ENCODE measurements at places on chromosomes 3 and 15.

- DNase-seq: no peak
Measured at GRCh38 chr3:113228498-113229286, 17.3 kb downstream of the BOC start.

GRCh38 chr15:94372821-94373220, 141.5 kb downstream of the MCTP2 start:
- DNase-seq: no peak

DNA sequence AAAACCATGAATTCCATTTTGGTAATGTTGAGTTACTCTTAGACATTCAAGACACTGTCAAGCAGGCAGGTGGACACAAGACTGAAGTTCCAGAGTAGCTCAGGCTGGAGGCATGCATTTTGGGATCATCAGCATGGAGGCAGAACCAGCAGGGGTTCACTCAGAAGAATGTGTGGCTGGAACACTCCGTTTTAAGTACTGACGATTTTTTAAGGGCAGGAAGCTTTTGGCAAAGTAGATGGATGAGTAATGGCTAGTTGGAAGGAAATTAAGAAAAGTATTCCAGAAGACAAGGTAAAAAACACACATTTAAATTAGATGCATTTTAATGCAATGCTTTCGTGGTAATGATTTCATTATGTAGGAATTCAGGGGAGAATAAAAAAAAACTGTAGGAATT, 420.4 kb downstream of the ROBO2 start:
- no peak for DNase-seq

GRCh38 chr3:133859381-133860234, 36.1 kb downstream of the RAB6B start:
- DNase-seq: peak; percentile 17

DNA sequence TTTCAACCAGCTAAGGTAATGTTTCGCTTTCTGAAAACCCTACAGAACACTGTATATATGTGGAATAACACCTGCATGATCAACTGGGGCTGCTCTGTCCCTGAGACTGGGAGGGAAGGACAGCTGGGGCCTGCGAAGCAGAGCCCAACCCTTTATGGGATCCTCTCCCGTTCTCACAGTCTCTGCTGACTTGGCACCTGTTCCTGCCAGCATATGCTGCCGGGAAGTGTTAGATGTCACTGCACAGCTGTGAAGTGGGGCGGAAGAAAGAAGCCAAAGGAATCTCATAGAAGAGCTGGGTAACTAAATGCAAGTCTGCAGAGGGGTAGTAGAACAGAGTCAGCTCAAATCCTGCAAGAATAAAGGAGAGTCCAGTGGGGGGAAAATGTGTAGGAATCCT, 29.6 kb downstream of the LRRC3B start:
- DNase-seq: no peak

DNA sequence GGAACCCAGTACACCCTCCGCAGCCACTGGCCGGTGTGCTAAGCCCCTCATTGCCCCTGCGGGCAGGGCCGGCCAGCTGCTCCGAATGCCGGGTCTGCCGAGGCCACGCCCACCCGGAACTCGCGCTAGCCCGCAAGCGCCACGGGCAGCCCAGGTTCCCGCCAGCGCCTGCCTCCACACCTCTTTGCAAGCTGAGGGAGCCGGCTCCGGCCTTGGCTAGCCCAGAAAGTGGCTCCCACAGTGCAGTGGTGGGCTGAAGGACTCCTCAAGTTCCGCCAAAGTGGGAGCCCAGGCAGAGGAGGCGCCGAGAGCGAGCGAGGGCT, 81.4 kb upstream of the BCHE start:
- no peak for DNase-seq

- DNase-seq: no peak
Measured at GRCh38 chr15:43505738-43506137, 11.7 kb upstream of the MAP1A start.

DNA sequence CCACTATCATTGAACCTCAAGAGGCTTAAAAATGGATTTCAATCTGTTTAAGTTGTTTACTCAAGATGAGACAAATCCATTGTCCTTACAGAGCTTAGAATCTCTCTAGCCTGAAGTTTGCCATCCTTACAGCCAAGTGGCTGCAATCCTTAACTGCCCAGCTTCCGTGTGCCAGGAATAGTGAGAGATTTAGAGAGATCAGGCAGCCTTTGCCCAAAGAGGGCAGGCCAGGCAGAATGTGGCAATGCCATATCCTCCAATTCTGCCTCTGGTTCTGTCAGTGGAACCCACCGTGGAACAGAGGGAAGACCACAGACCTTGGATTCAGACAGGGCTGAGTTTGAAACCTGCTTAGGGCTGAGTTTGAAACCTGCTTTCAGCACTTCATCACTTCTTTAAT, 374.3 kb downstream of the VPS13C start:
- DNase-seq: no peak

GRCh38 chr15:63292771-63293170, 15.4 kb downstream of the APH1B start:
- no peak for DNase-seq

- DNase-seq: no peak
Measured at GRCh38 chr3:53821631-53822121, 24.5 kb downstream of the CHDH start.

- DNase-seq: no peak
Measured at GRCh38 chr3:146130881-146131371, 30.1 kb downstream of the PLOD2 start.

GRCh38 chr15:87610366-87610765, 646.2 kb downstream of the NTRK3 start:
- DNase-seq: no peak

- no peak for DNase-seq
Measured at GRCh38 chr15:91219206-91219605, 119.1 kb downstream of the SV2B start.

DNA sequence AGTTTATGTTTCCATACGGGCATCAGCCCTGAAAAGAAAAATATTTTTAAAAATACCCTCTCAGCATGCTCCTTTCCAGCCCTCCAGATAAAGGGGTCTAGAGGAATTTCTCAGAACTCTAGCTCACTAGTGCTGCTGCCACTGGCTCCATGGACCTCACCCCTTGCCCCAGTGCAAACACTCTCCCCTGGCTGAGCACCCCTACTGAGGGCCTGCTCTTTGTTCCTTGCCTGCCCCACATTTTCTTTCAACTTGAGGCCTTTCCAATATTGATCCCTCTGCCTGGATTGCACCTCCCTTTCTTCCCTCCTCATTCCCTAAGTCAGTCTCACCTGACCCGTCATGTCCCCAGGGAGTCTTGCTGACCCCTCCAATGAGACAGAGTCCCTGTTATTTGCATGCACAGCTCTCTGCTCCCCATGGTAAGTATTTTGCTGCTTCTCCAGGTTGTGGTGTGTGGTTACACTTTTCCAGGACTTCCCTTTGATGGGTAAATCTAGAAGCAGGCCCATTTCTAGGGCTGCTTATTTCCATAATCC, 196.5 kb downstream of the EPHB1 start:
- DNase-seq: no peak

GRCh38 chr3:165406425-165406824, 210.2 kb upstream of the SLITRK3 start:
- no peak for DNase-seq

DNA sequence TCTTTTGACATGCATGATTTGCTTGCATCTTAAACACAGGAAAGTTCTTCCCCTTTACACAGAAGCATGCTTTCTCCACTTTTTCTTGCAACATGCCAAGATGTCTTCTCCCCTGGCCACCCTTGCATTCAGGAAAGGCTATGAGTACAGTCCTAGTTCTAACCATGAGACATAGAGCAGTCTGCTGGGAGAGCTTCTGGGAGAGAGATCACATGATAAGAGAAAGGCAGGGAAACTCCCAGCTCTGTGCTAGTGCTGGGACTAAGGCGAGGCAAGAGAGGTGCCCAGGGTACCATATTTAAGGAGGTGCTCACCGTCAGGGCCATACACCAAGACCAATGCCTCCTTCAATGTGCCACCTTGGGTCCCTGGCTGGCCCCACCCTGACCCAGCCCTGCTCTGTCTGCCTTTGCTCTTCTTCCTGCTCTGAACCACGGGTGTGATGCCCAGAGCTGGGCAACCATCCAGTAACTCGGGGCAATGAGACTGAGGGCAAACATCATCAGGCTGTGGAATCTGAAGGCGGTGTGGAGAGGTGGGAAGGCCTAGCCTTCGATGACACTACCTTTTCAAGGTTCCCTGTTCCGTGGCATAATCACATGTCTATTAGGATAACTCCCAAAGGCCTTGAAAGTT, 77.4 kb upstream of the PRR20G start:
- DNase-seq: no peak

DNA sequence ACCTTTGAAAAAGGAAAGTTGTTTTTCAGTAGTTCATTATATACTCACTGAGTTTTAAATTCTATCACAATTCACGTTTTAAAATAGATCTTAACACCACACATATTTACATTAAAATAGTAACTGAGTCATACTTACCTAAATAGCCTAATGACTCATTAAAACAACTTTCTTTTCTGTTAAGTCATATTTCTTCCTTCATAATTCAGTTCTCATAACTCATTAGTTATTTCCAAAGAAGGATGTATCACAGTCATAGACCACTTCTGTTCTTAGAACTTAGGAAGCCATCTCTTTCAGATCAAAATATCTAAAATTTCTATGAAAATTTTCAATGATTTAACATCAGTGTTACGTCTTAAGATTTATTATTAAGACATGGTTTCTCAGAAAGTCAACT, 885.9 kb downstream of the FHIT start:
- DNase-seq: no peak

- DNase-seq: no peak
Measured at GRCh38 chr3:115503394-115503793, 119.9 kb upstream of the GAP43 start.

- no peak for DNase-seq
Measured at GRCh38 chr3:102230057-102230456, 204.8 kb upstream of the ZPLD1 start.

- no peak for DNase-seq
Measured at GRCh38 chr3:31543375-31543774, 10.7 kb downstream of the STT3B start.

- no peak for DNase-seq
Measured at GRCh38 chr3:140292170-140292569, 357.2 kb downstream of the CLSTN2 start.

DNA sequence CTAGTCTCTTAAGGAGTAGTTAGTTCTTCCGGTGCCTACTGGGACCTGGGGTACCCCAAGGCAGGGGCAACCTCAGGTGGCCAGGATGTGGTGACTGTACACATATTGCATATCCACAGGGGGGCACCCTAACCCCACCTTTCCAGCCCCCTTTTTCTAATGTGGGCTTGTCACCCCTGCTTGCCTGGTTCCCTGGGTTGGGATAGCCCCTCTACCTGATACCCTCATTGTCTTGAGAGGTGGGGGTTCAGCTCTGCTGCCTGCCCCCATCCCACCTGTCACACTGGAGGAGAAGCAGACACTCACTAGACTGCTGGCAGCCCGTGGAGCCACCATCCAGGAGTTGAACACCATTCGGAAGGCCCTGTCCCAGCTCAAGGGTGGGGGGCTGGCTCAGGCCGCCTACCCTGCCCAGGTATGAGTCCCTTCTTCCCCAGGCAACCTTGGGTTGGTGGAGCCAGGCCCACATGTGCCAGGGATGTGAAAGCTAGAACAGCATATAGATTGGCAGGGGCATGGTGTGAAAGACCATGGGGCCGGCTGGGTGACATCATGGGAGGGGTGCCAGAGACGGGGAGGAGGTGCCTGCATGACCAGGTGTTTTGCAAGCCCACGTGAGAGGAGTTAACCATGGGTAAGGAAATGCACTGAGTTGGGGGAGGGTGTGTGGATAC, 4.0 kb downstream of the GLYCTK start:
- peak; percentile 51 for DNase-seq

- no peak for DNase-seq
Measured at GRCh38 chr3:41987627-41988026, 25.7 kb upstream of the ULK4 start.

DNA sequence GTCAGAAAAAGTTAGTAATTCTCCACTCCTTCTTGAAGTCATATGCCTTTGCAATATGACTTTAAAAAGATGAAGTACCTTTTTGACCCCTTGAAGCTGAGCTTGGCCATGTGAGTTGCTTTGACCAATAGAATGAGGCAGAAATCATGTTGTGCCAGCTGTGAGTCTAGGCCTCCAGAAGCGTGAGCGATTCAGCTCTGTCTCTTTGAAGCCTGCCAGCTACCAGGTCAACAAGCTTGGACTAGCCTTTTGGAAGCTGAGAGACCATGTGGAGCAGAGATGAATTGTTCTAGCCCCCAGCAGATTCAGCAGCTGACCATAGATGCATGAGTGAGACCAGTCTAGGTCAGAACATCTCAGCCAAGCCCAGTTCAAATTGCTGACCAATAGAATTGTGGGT, 69.8 kb upstream of the EOMES start:
- no peak for DNase-seq

- DNase-seq: no peak
Measured at GRCh38 chr3:46882377-46883053, 5.0 kb downstream of the PTH1R start.

DNA sequence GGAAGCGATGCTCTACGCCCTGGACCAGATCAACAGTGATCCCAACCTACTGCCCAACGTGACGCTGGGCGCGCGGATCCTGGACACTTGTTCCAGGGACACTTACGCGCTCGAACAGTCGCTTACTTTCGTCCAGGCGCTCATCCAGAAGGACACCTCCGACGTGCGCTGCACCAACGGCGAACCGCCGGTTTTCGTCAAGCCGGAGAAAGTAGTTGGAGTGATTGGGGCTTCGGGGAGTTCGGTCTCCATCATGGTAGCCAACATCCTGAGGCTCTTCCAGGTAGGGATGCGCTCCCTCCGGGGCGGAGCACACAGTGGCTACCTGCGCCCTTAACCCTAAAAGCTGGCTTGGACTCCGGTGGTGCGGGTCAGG, 698 bp downstream of the GRM7 start:
- peak; percentile 8 for DNase-seq

- DNase-seq: peak; percentile 94
Measured at GRCh38 chr3:9396301-9396631, 1.1 kb upstream of the SETD5 start.

- DNase-seq: no peak
Measured at GRCh38 chr3:11602886-11603527, 40.7 kb downstream of the VGLL4 start.

GRCh38 chr3:167887096-167887495, 151.6 kb downstream of the SERPINI1 start:
- DNase-seq: no peak

GRCh38 chr3:61956236-61956635, 394.9 kb downstream of the PTPRG start:
- no peak for DNase-seq

GRCh38 chr3:136277115-136277514, 27.0 kb downstream of the PCCB start:
- no peak for DNase-seq

GRCh38 chr3:14377838-14378169, 24.6 kb upstream of the SLC6A6 start:
- DNase-seq: no peak

DNA sequence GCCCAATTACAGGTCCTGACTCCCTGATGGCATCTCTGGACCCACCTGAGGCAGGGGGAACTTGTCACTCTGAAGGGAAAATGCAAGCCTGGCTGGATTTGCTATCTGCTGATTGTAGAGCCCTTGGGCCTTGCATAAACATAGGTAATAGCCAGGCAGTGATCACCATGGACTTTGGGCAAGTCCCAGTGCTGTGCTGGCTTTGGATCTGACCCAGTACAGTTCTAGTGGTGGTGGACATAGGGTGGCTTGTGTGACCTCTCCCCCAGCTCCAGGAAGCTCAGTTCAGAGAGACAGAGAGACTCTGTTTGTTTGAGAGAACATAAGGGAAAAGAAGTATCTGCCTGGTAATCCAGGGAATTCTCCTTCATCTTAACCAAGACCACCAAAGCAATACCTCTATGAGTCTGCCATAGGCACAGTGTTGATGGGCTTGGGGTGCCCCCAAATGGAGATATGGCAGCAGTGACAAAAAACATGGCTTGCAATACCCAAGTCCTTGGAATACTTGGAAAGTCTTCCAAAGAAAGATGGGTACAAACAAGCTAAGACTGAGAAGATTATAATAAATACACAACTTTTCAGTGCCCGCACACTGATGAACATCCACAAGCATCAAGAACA, 348.5 kb downstream of the PYDC2 start:
- peak; percentile 6 for DNase-seq
